ENCODE measurements at places on chromosomes 5 and 9.

- no peak for DNase-seq
Measured at GRCh38 chr5:172439785-172440477, 14.4 kb downstream of the SH3PXD2B start.

GRCh38 chr5:168608386-168608785 lies 29.2 kb upstream of the PANK3 start:
- no peak for DNase-seq

DNA sequence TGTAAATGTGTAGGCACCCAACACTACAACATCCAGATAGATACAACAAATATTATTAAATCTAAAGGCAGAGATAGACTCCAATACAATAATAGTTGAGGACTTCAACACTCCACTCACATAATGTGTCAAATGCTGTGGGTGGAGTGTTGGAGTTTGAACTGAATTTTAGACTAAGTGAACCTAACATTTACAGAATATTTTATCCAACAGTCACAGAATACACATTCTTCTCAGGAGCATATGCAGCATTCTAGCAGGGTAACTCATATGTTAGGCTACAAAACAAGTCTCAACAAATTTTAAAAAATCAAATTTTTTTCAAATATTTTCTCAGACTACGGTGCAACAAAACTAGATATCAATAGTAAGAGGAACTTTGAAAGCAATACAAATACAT lies 648.7 kb upstream of the CDH18 start:
- DNase-seq: no peak

GRCh38 chr5:113133211-113133975 lies 156.8 kb downstream of the DCP2 start:
- DNase-seq: no peak

- no peak for DNase-seq
Measured at GRCh38 chr9:126695186-126695585, 81.5 kb downstream of the LMX1B start.

- no peak for DNase-seq
Measured at GRCh38 chr9:14766299-14766698, 43.8 kb upstream of the CER1 start.

DNA sequence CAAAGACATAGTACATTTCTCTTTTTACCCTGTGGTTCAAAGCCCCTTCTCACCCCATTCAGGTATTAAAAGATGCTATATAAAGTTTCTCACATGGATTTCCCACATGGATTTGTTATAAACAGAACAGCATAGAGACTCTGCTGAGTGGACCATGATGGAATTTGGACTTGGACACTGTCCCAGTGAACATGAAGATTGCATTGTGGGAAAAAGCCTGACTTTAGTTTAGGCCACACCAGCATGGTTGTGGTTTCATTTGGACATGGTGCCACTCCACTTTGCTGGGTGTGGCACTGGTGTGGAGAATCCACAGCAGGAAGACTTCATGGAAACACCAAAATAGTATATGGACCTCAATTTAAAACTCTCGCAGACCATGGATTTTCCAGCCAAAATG lies 124.6 kb downstream of the ARHGAP26 start:
- no peak for DNase-seq

DNA sequence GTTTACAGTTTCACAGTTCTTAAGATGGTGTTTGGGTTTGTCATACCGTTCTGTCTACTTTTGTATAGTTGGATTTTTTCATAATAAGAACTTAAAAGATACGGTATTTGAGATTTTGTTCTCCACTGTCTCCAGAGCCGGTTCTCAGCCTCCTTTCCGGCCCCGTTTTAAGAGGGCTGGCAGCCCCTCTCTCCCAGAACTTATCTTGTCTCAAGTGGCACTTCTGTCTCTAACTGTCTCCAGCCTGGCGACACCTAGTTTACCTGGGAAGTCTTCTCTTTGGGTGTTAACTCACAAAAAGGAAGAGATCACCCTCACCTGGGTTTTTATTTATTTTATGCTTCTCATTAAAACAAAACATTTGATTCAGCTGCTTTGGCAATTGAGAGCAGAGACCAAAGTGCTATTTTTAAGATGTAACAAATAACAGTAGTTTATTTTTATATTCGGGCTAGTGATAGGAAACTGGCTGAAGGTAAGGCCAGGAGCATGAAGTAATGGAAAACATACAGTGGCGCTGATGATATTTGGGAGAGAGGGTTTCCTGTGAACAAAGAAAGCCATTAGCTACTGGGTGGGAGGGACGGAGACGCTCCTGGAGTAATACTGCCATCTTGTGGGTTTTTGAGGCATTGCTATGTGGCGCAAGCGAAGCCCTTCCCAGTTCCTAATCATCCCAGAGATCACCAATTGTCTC lies 48.3 kb downstream of the ACER2 start:
- peak; percentile 34 for DNase-seq

- no peak for DNase-seq
Measured at GRCh38 chr5:159091065-159091464, 8.7 kb downstream of the EBF1 start.

GRCh38 chr5:64971513-64971912 lies 202.8 kb downstream of the CWC27 start:
- no peak for DNase-seq

- DNase-seq: no peak
Measured at GRCh38 chr9:37311938-37312708, 110.4 kb upstream of the GRHPR start.

- no peak for DNase-seq
Measured at GRCh38 chr5:146368137-146368536, 29.5 kb downstream of the POU4F3 start.

DNA sequence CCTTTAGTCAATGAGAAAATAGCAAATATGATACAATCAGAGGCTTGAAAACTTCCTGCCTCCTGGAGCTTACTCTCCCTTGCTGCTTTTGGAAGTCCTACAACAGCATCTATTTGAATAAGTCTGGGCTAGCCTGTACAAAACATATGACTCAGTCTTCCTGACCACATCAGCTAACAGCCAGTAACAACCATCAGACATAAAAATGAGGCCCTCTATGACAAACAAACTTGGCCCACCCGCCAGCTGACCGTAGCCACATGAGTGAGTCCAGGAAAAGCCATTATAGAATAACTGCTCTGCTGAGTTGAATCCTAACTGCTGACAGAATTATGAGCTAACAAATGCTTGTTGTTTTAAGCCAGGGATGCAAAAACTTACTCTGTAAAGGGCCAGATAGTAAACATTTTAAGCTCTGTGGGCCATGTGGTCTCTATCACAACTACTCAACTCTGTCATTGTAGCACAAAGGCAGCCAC lies 347.6 kb downstream of the PTPRD start:
- no peak for DNase-seq

GRCh38 chr5:14112998-14113652 lies 30.0 kb upstream of the TRIO start:
- no peak for DNase-seq

DNA sequence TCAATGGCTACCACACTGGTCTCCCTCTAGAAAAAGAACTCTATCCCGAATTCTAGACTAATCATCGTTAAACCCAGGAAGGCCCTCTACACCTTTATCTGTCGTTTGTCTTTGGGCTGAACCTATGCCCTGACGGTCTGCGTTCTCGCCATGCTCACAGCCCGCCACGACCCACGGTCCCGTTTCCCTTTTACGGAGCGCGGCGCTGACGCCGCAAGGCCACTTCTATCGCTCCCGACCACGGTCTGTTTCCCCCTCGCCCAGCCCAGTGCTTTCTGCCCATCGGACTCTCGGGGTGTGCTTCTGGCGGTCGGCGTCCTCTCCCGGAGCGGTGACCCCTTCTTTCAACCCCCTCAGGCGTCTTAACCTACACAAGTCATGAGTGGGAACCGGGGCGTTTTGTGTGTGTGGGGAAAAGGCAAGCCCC lies 974 bp downstream of the C9orf40 start:
- DNase-seq: peak; percentile 34

DNA sequence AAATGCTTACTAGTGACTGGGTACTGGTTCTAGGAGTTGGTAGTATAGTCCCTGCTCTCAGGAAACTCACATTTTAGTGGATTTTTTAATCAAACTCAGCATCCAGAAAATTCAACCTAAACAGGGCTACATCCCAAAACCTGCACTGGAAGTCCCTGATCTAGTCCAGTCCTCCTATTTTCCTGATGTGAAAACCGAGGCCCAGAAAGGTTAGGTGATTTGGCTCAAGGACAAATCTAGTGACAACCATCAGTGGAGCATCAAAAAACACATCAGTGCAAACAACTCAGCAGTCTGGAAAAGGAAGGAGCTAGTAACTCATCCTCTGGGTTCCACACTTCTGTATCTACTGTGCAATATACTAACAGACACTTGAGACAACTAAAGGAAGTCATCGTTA lies 38.2 kb downstream of the SERINC5 start:
- DNase-seq: no peak

DNA sequence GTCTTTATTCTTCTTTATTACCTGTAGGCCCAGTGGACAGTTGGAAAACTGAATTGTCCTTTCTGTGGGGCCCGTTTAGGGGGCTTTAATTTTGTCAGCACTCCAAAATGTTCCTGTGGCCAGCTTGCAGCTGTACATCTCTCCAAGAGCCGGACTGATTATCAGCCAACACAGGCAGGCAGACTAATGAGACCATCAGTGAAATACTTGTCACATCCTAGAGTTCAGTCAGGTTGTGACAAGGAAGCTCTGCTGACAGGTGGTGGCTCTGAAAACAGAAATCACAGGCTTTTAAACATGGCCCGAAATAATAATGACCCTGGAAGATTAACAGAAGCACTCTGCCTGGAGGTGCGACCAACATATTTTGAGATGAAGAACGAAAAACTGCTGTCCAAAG lies 47.9 kb downstream of the RNF180 start:
- DNase-seq: no peak

- no peak for DNase-seq
Measured at GRCh38 chr9:4865681-4866080, 72.9 kb downstream of the RCL1 start.

GRCh38 chr5:76607353-76607871 lies 15.8 kb downstream of the F2RL2 start:
- DNase-seq: no peak

- no peak for DNase-seq
Measured at GRCh38 chr9:12469084-12469483, 224.1 kb upstream of the TYRP1 start.

DNA sequence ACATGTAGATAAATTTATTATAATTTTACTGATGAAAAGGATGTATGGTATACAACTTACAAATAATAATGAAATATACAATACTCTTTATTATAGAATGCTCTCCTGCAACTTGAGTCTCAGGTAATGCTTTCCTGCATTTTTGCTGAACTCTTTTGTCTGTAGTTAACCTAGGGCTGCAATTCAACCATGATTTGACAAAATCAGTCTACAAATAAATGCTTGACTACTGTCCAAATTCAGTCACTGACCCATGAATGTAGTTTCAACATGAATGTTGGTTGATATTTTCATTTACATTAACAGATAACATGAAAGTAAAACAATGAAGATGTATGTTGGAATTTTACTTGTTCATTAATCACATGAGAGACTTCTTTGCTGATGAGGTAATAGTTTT lies 320.9 kb downstream of the ZSWIM6 start:
- no peak for DNase-seq

GRCh38 chr9:81729135-81729534 lies 39.8 kb upstream of the TLE1 start:
- no peak for DNase-seq

DNA sequence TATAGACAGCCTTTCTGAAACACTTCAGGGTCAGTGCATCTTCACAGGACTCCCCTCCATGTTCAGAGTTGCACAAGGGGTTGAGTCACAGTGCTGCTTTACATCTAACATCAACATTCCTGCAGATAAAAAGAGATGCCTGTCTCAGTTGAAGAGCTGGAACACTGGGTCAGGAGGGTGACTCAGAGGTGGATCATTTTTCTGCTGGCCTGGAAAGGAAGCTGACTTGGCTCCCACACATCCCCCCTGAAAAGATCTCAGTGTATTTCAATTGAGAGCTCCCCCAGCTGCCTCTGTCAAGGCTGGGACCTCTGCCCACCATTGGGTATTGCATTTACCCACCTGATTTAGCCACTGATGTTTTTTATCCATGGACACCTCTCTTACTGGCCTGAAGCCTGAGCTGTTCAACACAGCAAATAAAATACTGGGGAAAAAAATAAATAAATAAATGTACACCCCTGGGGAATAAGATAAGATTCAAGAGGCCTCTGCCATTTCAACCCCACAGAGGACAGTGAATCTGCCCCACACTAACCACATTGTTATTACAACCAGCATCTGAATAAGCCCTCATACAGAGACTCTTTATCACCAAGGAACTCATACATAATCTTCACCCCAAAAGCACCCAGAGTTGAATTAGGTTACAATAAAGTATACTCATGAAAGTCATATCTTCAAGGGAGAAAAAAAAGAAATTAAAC lies 716.4 kb downstream of the SEMA5A start:
- DNase-seq: no peak

DNA sequence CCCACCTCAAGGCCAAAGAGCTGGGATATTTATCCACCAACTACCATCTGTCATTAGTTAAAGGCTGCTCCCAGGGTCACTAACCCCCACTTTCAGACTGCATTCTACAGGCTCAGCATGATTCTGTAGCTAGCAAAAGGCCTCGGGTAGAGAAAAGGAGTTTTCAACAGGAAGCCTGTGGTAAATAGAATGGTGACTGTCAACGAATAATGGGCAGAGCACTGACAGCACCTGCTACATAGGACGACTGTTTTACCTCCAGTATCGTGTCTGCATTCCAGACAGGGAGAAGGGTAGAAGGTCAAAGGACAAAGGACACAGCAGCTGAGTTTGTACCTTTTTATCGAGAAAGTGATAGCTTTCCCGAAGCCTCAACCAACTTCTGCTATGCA lies 20.3 kb downstream of the MFAP3 start:
- no peak for DNase-seq

- no peak for DNase-seq
Measured at GRCh38 chr5:112418659-112419163, 366 bp downstream of the EPB41L4A start.

- DNase-seq: no peak
Measured at GRCh38 chr9:69036799-69037198, 1.2 kb downstream of the FXN start.

- DNase-seq: no peak
Measured at GRCh38 chr9:34131571-34131970, 5.1 kb upstream of the DCAF12 start.

DNA sequence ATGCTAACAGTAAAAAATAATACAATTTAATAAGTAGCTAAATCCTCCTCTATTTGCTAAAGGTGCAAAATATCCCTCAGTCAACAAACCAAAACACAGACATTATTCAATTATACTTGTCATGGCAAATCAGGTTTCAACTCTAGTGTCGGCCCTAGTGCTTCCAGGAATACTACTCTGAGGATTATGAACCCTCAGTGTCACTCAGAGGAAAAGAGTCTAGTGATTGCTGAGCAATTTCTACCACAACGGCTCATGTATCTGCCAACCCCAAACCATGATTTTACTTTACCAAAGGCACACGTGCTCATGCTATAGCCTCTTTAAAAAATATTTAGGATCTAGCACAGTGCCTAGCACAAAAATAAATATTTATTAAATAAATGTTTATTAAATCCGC lies 21.0 kb downstream of the RICTOR start:
- no peak for DNase-seq

DNA sequence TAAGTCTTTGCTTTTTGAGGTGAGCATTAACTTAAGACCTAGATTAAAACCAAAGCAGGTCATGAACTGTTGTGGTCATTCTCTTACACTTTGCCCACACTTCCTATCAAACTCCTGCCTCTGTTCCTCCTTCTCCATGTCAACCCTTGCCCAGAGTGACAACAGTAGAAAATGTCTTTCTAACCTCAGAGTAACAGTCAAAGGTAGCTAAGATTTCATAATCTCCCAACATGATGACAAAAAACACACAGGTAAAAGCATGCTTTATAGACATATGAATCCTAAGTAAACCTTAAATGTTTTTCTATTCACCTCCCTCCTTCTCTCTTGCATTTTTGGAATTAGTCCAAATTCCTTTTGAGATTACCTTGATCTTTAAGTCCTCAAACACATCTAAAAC lies 422.3 kb downstream of the SPATA31D1 start:
- no peak for DNase-seq
